ENCODE measurements at places on chromosomes 1 and 21. TPM values are rescaled to one million over a fixed set of nuclear protein-coding genes. Genes with fewer than 3 reads are reported as not detected.

Gene FCER1G
- 2.2 TPM for total RNA-seq

Gene CACNA1S
- total RNA-seq = not detected

Gene LCE3D
- not detected for total RNA-seq

Gene SLC2A5
- total RNA-seq = 0.87 TPM

Gene TEX38
- total RNA-seq = not detected

Measured in activated T-helper 17 cell treated with anti-CD3 and anti-CD28 coated beads, Interleukin-2, amount 50 U/mL, for 72 hours (primary cell).